Activated T-cell treated with anti-CD3 and anti-CD28 coated beads, Interleukin-2, amount 50 U/mL, for 4 hours (primary cell): ENCODE measurements at places on chromosomes 13 and 19. TPM values are rescaled to one million over a fixed set of nuclear protein-coding genes. Genes with fewer than 3 reads are reported as not detected.

Gene GRIK5
- 0.61 TPM for total RNA-seq

DNA sequence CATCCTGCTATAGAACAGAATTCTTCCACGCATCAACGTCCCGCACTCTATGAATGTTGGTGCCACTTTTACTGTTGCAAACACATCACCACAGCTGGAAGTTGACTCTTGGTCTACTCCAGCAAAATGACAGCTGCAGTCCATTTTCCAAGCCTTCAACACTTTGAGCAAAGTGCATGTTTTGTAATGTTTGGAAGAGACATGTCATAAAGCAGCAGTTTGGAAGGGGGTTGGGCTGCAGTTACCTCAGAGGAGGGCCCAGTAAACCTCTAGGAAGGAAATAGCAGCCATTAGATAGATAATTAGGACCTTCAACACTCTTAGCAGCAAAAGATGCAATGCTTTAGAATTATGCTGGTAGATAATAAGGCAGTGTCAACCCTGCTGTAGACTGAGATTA, 323.6 kb downstream of the TDRD3 start:
- DNase-seq: no peak

DNA sequence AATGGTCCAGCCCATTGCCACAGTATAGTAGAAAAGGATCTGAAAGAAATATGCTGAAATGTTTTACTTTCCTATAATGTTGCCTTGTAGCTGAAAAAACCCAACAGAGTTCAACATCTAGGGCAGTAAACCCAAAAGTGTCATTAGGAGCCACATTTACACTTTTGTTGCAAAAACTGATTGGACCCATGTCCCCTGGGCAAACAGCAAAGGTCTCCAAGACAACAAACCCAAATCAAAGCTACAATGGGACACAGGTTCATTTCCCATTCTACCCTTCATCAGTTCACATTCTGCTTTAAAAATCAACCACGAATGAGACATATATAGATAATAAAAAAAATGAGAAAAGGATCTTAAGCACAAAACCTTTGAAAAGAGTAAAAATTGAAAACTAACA, 744.8 kb downstream of the PCDH17 start:
- DNase-seq: no peak

DNA sequence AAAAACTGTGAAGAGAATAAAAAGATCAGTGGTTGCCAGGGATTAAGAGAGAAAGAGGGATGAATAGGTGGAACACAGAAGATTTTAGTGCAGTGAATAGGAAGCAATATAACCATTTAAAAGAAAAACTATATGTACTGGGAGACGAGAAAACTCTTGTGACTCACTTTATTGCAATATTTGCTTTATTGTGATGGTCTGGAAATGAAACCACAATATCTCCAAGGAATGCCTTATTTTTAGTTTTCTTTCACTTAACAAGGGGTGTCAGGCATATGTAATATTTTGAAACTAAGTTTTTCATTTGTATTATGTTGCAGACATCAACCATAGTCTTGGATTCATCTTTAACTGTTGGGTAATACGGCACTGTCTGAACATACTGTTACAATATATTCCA, 1308.2 kb downstream of the PCDH9 start:
- DNase-seq: no peak

GRCh38 chr13:21130116-21130515, 46.2 kb downstream of the SKA3 start:
- DNase-seq: no peak

Gene NDUFA11
- total RNA-seq: 292 TPM

Gene TINCR
- total RNA-seq: 1.4 TPM

- no peak for DNase-seq
Observed at GRCh38 chr13:53782488-53782961, 753.9 kb downstream of the OLFM4 start.

Gene WDR87
- not detected for total RNA-seq
